ENCODE measurements at places on chromosomes 11 and 22. TPM values are rescaled to one million over a fixed set of nuclear protein-coding genes. Genes with fewer than 3 reads are reported as not detected.
A peak's percentile ranks its signal among the peaks of the same experiment; 100 is the strongest.

Gene CRYBA4
- total RNA-seq = 1.6 TPM

Gene NRGN
- 7.5 TPM for total RNA-seq

Gene FAT3
- total RNA-seq = 20.9 TPM

Gene ESAM
- total RNA-seq = 0.26 TPM

Gene GRIK4
- 0.68 TPM for total RNA-seq

Gene TREH
- not detected for total RNA-seq

Gene MUC15
- not detected for total RNA-seq

DNA sequence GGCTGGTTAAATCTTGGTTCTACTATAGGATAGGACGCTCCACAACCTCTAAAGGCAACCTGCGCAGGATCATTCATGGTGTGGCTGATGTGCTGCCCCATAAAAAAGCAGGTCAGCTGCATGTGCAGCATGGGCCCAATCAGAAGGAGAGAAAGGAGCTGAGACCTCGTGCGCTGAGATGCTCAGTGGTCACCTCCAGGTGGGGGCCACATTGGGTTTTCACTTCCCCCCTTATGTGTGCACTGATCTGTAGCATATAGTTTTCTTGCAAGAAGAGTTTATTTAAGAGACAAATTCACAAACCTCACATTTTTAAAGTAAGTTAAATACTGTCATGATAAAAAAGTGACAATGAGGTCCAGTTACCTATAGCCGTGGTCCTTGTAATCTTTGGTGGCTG, 24.3 kb downstream of the SERPIND1 start:
- no peak for DNase-seq

DNA sequence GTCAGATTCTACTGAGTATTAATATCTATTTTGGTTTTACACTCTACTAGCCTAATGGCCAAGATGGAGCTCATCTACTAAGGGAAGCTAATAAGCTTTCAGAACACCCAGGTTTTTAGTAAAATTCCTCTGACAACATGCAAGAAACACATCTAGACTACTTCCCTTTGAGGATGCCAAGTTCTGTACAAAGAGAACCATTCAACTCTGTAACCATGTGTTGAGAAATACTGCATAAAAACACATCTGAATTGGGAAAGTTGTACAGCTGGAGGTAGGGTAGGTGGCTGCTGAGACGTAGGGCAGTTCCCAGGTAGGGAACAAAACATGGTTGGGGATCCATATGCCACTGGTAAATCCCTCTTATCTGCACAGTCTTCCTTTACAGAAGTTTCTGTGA, 66.2 kb downstream of the SC5D start:
- DNase-seq = no peak

- DNase-seq = peak; percentile 66
Measured at GRCh38 chr22:44085743-44086270, 61.7 kb downstream of the PARVB start.

DNA sequence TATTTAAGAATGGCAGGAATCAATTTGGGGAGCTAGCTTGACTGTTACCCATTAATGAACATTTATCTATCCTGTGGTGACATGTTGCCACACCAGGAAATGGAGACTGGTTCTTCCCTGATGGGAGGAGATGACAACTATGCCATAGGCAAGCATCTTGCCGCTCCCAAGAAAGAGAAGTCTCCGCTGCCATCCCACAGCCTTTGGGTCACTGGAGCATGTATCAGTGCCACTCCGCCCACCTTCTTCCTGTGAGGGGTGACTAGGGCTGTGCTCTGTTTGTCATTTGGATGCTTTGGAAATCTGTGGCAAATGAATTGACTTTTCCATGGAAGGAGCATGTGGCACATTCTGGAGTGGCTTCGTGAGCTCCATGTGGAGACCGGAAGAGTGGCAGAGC, 6.5 kb downstream of the STIP1 start:
- no peak for DNase-seq

- no peak for DNase-seq
Measured at GRCh38 chr22:39300186-39300830, 19.1 kb downstream of the RPL3 start.

GRCh38 chr11:70399681-70400112, 1.4 kb downstream of the CTTN start:
- DNase-seq = peak; percentile 50

- DNase-seq = no peak
Measured at GRCh38 chr11:116822575-116822974, 529 bp downstream of the APOA4 start.

DNA sequence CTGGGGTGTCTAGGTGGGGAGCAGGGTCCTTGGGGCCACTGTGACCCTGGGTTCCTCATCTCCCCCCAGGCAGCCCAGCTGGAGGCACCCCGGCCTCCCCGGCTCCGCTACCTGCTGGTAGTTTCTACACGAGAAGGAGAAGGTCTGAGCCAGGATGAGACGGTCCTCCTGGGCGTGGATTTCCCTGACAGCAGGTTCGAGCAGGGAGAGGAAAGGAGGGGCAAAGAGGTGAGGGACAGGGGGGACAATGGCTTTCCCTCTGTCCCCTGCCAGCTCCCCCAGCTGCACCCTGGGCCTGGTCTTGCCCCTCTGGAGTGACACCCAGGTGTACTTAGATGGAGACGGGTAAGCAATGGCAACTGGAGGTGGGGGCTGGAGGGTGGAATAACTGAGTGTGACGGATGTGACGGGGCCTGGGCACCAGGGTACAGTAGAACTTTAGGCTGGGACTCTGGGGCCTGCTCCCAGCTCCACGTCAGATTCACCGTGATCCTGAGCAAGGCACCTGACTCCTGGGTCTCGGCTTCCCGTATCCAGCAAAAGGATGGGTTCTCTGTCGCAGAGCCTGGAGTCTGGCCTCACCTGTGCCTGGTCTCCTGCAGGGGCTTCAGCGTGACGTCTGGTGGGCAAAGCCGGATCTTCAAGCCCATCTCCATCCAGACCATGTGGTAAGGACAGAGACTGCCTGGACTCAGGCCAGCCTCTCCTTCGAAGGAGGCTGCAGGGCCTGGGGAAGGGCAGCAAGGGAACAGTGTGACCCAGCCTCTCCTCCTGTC, 3.6 kb downstream of the SSH3 start:
- no peak for DNase-seq

GRCh38 chr11:67452141-67452952, at the start of gene GPR152:
Gene GPR152 (minus strand): TSS chr11:67452729. CDS start chr11:67452724, 5 bp downstream.
- no peak for DNase-seq

- no peak for DNase-seq
Measured at GRCh38 chr11:95991101-95991500, 67.2 kb upstream of the MTMR2 start.
